ENCODE measurements at places on chromosomes 3 and 15. TPM values are rescaled to one million over a fixed set of nuclear protein-coding genes. Genes with fewer than 3 reads are reported as not detected.
A peak's percentile ranks its signal among the peaks of the same experiment; 100 is the strongest.

DNA sequence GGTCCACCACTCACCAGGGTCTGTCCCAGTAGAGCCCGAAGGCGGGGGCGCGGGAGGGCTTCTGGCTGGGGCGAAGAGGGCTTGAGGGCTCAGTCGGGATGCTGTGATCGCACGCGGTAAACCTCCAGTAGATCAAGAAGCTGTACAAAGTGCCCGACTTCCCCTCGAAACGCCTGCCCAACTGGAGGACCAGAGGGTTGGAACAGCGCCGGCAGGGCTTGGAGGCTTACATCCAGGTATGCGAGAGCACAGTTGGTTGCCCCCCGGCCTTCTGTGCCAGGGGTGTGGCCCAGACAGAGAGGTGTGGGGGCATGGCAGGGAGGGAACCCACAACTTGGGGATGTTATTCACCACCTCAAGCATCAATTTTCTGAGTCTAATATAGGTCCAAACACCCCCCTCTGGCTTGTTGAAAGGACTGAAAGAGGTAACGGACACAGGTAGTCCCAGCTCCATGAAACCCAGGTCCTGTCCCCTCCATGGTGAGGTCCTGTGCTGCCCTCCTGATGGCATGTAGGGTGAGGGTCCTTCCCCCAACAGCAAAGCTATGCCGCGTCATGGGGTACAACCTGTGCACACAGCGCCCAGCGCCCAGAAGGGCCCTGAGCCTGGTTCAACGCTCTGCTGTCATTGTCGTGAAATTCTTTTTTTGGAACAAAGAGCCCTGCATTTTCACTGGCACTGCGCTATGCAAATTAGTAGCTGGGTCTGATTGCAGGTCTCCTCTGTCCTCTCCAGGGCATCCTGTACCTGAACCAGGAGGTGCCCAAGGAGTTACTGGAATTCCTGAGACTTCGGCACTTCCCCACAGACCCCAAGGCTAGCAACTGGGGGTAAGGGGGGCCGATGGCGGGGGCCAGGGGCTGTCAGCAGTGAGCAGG is 1.2 kb downstream of the SNX22 start:
- DNase-seq, result no peak

DNA sequence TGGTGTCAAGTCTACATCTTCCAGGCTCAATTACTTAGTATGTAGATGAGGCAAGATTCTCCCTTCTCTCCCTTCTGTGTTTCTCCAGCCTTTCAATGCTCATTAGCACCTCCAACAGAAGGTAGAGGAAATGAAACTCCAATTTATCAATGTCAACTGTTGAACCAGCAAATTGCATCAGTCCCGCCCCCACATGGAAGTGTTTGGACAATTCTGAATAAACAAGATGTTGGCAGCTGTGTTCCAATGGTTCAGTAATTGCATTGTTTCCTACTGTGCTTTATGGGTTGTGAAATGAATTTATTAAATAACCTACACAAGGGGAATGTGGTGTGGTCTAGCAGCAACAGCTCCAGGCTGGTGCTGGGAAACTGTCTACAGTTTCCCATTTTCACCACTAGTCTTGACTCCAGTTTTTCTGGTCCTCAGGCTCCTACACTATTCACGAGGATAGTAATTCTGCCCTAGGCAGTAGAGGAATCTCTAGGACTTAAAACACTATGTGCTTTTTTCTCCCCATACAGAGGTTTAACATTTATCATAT is 91.9 kb downstream of the MB21D2 start:
- DNase-seq, result no peak

DNA sequence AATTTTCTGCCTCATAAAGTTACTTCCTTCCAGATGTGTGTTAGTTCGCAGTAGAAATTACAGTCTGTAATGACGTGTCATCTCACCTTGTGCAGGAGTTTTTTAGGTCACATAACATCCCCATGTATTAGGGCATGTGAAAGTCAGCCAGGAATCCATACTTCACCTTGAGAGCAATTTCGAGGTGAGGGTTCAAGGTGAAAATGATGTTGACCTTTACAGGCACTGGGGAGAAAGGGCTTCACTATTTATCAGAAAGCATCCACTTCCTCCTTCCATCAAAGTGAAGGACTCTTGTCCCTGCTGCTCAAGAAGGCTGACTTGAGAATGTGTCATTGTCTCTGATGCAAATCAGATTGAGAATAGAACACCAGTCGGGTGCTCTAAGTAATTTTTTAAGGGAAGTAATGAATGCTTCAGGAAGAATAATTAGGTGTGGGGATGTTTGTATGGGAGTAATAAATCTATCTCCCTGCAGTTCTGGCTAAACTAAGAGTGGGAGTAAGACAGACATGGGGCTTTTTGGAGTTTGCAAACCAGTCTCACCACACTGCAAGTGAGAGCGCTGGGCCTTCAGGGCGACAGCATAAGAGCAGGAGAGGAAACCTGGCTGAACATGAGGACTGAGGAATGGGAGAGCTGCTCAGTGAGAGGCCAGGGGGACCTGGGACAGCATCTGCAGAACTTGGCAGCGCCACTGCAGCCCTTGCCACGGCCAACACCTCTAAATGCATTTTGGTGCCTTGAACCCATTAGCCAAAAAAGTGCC is 85.9 kb upstream of the IL12A start:
- DNase-seq, result no peak

- peak; percentile 29 for DNase-seq
Observed at GRCh38 chr3:101039285-101039684, 46.1 kb upstream of the ABI3BP start.

Gene PIGZ
- 1.3 TPM for total RNA-seq

Gene GTF2A2
- 10.2 TPM for total RNA-seq

GRCh38 chr3:13556917-13557316 is 8.0 kb downstream of the FBLN2 start:
- DNase-seq, result no peak

DNA sequence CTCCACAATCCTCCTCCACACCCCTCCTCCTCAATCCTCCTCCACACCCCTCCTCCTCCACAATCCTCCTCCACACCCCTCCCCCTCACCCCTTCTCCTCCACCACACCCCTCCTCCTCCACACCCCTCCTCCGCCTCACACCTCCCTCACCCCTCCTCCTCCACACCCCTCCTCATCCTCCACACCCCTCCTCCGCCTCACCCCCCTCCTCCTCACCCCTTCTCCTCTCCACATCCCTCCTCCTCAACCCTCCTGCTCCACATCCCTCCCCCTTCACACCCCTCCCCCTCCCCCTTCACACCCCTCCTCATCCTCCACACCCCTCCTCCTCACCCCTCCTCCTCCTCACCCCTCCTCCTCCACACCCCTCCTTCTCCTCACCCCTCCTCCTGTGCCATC is 69.8 kb upstream of the BLM start:
- DNase-seq, result no peak

Gene CD200R1
- total RNA-seq, result 1.8 TPM

Gene DUOX2
- total RNA-seq, result under 0.01 TPM

DNA sequence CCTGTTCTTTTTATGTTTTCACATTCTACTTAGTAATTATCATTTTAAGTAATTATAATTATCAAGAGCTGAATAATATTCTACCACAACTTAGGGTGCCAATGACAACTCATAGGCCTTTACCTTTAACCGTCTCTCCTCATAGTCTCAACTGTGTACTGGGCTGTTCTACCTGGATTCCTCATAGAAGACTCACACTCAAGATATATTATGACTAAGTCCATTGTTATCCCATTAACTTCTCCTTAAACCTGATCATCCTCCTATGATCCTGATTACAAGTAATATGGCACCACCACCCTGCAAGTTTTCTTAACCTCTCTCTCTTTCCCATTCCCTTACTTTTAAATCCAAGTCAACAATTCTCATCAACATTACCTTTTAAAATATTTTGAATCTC is 285.9 kb upstream of the VEPH1 start:
- DNase-seq, result no peak

GRCh38 chr15:79978260-79978654 is 7.3 kb upstream of the BCL2A1 start:
- no peak for DNase-seq

Gene GUCA1C
- total RNA-seq, result 0.99 TPM

Gene EBLN2
- total RNA-seq, result 6.7 TPM

GRCh38 chr15:32736701-32737061 is 18.9 kb downstream of the GREM1 start:
- DNase-seq, result no peak

Gene CDC25A
- not detected for total RNA-seq

- peak; percentile 77 for DNase-seq
Observed at GRCh38 chr3:38521391-38521987, 25.3 kb downstream of the EXOG start.

Gene ATP13A5
- total RNA-seq, result not detected

DNA sequence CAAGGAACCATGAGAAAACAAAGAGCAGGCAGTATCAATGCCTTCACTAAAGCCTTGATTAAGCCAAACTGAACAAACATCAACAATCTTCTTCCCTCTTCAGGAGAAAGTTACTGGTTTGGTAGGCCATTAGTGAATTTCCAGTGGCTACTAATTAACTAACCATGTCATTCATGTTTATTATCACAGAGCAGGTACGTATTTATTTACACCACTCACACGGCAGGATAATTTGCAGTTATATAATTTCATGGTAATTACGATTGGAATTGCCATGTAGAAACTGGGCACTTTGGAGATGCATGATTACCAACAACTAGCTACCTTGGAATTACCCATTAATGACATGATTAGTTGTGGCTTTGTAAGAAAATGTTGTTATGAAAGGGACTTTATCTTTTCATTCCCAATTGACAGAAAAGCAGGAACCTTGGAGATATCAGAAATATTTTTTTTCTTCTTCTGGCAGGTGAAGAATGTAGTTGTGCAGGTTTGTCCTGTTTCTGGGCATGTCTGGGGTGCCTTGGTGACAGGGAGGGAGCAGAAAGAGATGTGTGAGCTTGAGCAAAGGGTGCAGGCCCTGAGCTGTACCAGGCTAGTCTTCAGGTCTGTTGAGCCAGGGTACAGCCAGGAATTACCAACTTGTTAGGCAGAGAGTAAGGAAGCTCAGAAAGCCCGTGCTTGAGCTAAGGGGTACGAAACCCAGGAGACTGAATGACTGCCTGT is 310.7 kb downstream of the RORA start:
- DNase-seq, result peak; percentile 79

GRCh38 chr3:122558605-122559004 is 5.5 kb downstream of the PARP9 start:
- DNase-seq, result no peak

- DNase-seq, result no peak
Observed at GRCh38 chr3:24415824-24416223, 78.8 kb downstream of the THRB start.

DNA sequence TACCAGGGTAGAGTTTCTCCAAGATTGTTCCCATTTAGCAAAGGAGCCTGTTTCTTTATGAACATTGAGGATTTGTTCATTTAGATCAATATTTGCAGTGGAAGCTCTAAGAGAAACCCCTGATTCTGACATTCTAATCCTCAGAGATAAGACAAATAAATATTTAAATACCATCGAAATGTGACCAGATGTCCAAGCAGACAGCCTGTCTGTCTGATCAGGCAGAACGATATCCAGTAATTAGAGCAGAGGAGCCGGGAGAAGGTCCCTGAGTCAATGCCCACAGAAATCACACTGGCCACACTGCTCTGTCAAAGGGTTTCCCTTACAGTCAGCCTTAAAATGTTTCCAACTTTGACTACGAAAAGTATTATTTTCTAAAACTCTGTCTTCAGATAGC is 15.7 kb upstream of the ARPIN start:
- DNase-seq, result no peak

- DNase-seq, result no peak
Observed at GRCh38 chr3:193078996-193079753, 161.5 kb upstream of the MB21D2 start.

DNA sequence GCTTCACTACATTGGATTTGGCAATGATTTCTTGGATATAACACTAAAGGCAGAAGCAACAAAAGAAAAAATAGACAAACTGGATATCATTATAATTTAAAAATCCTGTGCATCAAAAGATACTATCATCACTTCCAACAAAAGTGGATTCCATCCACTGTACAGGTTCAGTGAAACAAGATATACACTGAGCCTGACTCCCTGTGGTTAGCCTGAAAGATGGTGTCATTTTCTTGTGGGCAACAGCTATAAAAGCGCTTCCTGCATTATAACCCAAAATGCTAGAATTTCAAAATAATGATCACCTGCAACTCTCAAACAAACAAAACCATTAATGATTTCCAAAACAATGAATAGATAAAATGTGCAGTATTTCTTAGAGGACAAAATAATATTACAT is 39.6 kb upstream of the TBC1D23 start:
- DNase-seq, result no peak

DNA sequence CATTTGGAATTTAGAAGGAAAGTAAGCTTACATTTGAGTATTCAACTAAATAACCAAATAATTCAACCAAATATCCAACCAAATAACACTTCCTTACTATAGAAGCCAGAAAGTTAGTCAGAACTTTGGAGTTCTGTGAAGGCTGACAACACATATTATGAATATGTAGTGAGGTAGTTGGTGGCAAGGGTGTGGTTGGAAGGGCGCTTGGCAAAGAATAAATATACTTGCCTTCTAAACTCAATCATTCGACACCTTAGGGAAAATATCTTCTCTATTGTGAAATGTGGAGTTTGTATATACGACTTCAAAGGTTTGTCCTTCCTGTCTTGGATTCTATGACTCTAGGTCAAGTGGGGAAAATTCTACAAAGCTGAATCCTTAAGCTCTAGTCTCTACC is 111.7 kb upstream of the OSTN start:
- DNase-seq, result no peak

Gene SPINK8
- not detected for total RNA-seq

GRCh38 chr15:64681424-64682024 is 93.9 kb downstream of the RBPMS2 start:
- peak; percentile 57 for DNase-seq

Gene SLC6A6
- 5.7 TPM for total RNA-seq

DNA sequence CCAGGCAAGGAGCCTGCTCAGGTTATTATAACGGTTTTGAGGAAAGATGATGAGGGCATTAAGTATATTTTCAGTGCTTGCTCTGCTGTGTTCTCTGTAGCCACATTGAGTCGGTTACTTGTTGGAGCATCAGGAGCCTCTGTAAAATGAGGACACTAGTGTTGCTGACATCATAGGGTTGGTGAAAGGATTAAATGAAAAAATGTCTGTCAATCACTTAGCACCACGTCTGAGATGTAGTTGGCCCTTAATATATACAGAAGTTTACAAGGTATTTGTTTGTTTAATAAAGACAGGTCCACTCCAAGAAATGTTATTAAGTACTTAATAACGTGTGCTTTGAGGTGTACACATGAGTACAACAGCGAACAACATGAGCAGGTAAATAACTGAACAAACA is 735 bp upstream of the SLC25A26 start:
- DNase-seq, result no peak

DNA sequence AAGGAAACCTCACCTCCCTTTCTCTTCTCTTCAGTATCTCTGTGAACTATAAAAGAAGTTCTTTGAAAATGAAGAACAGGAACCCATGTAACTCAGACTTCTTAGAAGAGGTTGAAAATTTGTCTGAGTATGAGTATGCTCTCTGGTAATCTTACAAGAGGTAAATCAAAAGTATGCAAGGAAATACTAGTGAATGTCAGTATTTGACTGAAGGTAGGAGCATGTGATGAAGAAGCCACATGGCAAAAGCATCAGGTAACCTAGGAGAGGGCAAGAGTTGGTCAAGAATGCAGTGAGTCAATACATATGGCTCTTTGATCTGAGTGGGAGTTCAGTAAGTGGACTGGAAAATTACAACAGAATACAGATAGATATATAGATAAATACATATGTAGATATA is 133.0 kb upstream of the NECTIN3 start:
- DNase-seq, result no peak

- DNase-seq, result peak; percentile 61
Observed at GRCh38 chr15:63048776-63049665, 6.5 kb downstream of the TPM1 start.

Gene PPP1R2
- 32.7 TPM for total RNA-seq

GRCh38 chr3:152269831-152270734 is 1.4 kb downstream of the MBNL1 start:
- DNase-seq, result peak; percentile 53

- peak; percentile 9 for DNase-seq
Observed at GRCh38 chr3:187954873-187955586, 198.9 kb upstream of the LPP start.

Data from body of pancreas (tissue), 4 donors.